Urinary bladder (tissue), 4 donors: ENCODE measurements at places on chromosomes 7 and 10. TPM values are rescaled to one million over a fixed set of nuclear protein-coding genes. Genes with fewer than 3 reads are reported as not detected.

The TMEM225B gene
- 1.1 TPM for total RNA-seq

GRCh38 chr7:41731493-41732435, 28.9 kb upstream of the INHBA start:
- DNase-seq, result no peak

The DLX6 gene
- 0.48 TPM for total RNA-seq

The RNF32 gene
- 1.0 TPM for total RNA-seq
